ENCODE measurements at places on chromosomes 7 and 10.

DNA sequence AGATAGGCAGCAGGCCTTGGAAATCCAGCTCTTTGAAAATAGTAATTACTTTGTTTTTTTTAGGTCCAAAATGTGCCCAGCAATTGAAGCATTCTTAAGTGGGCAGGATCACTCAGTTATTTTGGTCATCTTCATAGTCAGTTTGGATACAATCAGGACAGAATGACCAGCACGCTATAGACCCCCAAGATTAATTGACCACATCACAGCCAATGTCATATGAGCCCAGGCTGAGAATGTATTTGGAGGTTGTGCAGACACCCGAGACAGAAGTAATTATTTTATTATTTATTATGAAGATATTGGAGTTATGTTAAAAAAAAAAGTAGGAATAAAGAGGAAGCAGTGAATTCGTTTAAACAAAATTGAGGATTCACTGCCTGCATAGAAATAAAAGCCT lies 93.3 kb upstream of the PFKP start:
- DNase-seq = no peak

DNA sequence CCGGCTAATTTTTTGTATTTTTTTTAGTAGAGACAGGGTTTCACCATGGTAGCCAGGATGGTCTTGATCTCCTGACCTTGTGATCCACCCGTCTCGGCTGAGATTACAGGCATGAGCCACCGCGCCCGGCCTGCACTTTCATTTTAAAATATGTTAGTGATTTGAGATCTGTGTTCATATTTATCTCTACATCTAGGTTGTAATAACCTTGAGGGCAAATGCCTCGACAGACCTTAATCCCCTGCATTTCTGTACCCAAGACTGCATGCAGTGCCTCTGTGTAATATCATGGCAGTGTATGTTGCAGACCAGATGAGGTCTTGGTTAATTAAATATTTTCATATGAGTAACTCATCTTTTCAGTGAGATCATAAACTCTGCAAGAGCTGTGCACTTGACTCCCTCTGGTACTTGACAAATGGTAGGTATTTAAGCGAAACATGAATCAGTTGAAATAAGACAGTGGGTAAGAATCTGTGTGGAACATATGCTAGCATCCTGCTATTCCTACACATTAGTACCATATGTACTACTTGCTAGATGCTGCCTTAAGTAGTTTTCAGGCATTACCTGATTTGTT lies 673.9 kb upstream of the ANKRD30A start:
- no peak for DNase-seq

GRCh38 chr7:99539213-99539811 lies 12.6 kb downstream of the FAM200A start:
- no peak for DNase-seq

- no peak for DNase-seq
Measured at GRCh38 chr7:84939888-84940287, 247.0 kb downstream of the SEMA3D start.

DNA sequence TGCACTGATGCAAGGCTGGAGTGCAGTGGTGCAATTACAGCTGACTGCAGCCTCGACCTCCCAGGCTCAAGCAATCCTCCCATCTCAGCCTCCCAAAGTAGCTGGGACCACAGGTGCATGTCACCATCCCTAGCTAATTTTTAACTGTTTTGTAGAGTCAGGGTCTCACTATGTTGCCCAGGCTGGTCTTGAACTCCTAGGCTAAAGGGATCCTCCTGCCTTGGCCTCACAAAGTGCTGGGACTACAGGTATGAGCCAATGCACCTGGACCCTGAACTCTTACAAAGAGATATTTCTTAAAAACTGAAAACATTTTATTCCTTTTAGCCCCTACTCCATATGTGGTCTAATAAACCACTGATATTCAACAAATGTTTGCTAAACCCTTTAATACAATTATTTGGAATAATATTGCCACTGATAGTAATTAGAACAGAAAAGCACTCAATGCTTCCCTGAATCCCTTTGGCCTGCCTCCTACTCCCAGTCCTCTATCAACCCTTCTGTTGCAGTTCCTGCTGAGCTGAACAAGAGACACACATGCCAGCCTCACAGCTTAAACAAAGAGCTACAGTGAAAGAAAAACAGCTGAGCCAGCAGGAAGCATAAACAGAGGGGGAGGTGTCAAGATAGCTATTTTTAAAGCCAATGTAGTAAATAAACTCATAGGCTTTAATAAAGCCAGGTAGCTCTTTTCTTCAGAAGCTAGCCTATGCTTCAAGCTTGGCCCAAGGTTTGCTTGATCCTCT lies 7.0 kb upstream of the GNAI1 start:
- DNase-seq = no peak

DNA sequence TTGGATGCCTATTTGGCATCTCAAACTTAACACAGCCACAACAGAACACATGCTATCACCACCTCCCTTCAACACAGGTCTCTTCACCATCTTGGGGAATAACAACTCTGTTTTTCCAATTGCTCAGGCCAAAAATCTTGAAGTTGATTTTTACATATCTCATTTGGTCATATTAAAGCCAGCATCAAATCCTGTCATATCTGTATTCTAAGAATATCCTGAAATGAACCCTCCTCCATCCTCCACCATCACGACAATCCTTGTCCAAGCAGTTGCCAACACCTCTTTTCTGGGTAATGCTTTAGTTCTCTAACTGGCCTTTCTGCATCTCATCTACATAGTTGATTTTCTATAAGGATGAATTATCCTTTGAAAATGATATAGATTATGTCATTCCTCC lies 168.7 kb downstream of the GPR37 start:
- DNase-seq = no peak

DNA sequence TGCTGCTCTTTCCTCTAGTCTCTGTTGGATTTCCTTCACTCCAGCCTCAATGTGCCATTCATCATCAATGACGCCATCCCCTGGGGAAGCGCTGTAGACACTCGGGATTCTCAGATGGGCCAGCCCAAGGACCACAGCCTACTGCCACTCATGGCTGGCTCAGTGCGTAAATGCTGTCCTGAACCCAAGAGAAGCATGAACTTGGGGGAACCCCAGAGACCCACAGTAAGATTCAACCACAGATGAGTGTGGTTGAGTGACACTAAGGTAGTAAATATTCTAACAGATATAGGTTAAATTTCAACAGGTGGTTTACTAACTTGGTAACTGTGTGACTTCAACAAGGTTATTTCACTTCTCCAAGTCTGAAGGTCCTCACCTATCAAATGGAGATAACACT lies 304.1 kb downstream of the GRM8 start:
- DNase-seq = no peak

- DNase-seq = peak; percentile 54
Measured at GRCh38 chr10:71708301-71708703, 11.3 kb downstream of the C10orf105 start.

- no peak for DNase-seq
Measured at GRCh38 chr10:59976909-59977308, 70.6 kb upstream of the CCDC6 start.

DNA sequence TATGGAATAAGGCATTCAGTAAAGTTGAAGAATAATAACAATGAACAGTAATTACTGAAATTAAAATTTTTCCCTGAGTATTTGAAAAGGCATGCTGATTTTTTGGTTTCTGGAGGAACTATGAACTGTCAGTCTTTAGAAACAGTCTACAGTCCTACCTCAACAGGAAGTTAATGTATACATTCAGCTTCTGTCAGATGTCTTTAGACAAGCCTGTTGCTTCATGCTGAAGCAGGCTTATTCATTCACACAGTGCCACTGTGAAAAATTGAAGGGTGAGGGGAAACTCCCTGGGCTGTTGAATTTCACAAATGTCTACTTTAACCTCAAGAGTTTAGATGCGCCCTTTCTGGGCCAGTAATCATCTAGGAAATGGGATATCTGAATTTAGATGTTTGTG lies 3.5 kb downstream of the NRF1 start:
- DNase-seq = no peak

- DNase-seq = no peak
Measured at GRCh38 chr10:88205842-88206446, 342.5 kb downstream of the PTEN start.

DNA sequence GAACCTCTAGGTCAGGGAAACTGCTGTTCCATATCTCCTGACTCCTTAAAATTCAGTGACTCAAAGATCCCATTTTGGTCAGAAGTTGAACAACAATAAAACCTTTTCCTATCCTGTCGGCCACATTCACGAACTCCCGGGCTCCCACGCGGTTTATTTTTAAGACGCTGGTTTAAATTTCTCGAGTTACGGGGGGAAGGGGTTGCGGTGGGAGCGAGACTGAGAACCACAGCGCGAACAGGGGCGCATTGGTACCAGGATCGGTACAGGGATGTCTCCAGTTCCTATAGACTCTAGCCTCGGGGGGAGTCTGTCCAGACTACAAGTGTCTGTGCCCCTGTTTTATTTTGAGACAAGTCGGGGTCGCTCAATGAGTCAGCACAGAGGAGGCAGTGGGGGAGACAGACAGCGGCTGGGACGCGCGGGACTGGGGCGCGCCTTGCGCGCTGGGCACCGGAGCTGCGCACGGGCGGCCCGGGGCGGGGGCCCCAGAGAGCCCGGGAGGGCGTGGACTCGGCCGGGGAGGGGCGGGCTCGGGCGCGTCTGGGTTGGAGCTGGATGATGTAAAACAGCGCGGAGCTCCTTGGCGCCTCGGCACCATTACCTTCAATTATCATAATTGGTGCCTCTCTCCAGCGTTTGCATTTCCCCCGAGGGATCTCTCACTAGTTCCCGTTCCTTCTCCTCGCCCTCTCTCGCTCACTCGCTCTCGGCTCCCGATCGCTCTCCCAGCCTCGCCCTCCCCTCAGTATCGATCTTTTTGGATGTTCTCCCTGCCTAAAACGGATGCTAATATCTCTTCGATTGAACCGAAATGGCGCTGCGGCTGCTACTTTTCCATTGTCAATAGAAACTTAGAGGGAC lies 8.7 kb upstream of the BAMBI start:
- DNase-seq = peak; percentile 24

DNA sequence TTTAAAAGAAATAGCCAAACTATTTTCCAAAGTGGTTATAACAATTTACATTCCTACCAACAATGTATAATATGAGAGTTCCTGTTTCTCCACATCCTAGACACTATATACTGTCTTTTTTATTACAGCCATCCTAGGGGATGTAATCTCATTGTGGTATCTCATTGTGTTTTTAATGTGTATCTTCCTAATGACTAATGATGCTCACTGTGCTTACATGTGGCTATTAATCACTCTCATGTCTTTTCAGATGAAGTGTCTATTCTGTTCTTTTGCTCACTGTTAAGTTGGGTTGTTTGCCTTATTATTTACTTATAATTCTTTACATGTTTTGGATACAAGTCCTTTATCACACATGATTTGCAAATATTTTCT lies 71.8 kb downstream of the ZNF438 start:
- no peak for DNase-seq

DNA sequence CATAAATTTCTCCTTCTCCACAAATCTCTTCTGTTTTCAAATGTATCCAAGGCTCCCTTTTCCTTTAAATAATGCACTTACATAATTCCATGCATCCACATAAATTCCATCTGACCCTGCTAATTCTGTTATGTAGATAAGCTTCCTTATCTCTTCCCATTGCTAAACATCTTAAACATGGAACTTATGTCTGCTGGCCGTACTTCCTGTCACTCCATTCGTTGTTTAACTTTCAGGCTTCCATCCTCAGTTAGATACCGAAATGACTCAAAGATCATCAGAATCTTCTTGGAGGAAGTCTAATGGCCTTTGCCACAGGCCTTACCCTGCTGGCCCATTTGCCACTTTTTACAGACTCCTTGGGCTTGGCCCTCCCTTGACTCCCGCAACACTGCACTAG lies 330.9 kb downstream of the GFRA1 start:
- DNase-seq = no peak

GRCh38 chr10:75238182-75239095 lies 2.7 kb upstream of the COMTD1 start:
- DNase-seq = no peak

GRCh38 chr7:149457766-149458165 lies 3.1 kb downstream of the ZNF777 start:
- DNase-seq = no peak

DNA sequence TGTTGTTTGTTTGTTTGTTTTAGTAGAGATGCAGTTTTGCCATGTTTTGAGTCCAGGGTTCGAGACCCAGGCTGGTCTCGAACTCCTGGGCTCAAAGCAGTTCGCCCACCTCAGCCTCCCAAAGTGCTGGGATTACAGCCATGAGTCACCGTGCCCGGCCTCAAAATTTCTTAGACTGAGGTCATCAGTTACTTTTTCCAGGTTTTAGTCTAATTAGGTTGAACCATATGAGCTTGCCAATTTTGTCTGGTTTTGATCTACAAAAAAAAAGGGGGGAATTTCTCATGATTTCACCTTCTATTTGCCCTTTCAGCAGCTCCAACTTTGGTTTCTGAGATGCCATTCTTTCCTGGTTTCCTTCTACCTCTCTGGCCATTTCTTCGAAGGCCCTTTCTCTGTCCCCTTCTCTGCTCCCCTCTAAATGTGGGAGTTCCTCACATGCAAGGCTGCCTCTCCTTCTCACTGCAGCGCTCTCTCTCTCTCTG lies 5.5 kb downstream of the CUEDC2 start:
- no peak for DNase-seq

DNA sequence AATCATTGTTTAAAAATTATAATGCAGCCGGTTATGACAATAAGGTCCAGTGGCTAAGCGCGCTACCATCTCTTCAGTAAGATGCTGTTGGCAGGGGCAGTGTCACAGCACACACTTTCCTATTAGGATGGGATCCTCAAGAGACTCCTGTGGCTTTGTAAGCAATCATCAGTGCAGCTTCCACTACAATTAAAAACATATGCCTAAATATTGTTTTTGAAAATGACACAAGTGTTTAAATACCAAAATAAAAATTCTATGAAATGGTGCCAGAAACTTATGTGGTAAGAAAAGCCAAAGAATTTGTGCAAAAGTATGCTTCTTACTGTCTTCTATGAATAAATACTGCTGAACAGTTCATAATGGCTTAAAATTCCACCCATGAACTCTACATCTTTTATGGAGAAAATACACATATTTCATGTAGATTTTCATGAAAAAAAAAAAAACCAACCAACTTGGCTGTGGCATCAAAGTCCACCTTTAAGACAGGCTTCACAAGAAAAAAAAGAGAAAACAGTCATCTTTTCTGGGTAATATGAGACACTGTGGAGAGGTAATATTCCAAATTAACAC lies 132.8 kb downstream of the SEMA3C start:
- DNase-seq = no peak

GRCh38 chr7:1567896-1568510 lies 1.8 kb downstream of the PSMG3 start:
- no peak for DNase-seq

- DNase-seq = no peak
Measured at GRCh38 chr10:35743851-35744250, 101.8 kb upstream of the FZD8 start.

DNA sequence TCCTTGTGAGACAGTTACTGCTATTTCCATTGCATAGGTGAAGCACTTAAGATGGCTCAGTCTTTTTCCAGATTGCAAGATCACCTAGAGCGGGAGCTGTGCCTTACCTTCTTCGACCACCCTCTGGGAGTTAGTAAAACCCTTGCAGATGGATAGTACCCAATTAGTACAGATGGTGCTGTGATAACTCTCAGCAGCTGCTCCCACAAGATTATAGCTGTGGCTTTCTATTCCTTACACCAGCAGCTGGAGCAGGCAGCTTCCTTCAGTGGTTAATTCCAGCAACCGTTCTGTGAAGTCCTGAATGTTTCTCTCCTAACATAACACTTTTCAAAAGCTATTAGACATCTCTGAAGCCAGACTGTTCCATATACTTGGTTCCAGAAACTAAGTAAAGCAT lies 796.8 kb downstream of the XPNPEP1 start:
- DNase-seq = no peak

Measured in stimulated activated CD4-positive, alpha-beta T cell treated with anti-CD3 and anti-CD28 coated beads, TNF-alpha, amount 100 ng/mL, for 48 hours (primary cell).